Central memory CD4-positive, alpha-beta T cell (primary cell): ENCODE measurements at places on chromosomes 2 and 18.

DNA sequence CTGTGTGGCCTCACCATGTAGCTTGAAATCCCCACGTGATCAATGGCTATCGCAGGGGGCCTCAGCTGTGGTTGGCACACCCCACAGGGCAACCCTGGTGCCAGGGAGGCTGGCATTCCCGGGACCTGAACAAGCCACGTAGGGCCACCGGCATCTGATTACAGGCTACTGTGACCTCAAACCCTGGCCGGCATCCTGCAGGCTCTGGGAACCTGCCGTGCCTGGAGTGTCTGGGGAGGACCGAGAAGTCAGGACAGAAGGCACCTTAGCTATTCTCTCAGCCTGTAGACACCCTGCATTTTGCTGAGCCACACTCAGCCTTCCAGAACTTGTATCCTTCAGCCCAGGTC, 213.0 kb downstream of the GLI2 start:
- no peak for DNase-seq

GRCh38 chr18:26702086-26702485, 153.7 kb upstream of the KCTD1 start:
- DNase-seq = no peak

GRCh38 chr2:196849895-196850294, 40.7 kb upstream of the C2orf66 start:
- no peak for DNase-seq

DNA sequence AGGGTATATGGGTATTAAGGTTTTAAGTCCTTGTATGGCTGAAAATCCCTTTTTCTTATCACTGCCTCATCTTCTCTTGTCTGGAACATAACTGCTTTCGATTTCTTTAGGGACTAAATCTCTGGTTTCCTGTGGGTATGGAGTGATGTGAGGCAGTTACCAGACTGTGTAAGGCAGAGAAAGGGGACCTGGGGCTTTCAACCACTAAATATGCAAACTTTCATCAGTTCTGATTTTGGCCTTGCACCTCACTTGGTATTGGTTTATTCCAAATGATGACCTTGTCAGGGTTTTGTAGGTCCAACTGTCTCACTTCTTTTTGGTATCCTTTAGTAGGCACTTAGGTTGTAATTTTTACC, 9.3 kb downstream of the MAP4K4 start:
- peak; percentile 79 for DNase-seq

DNA sequence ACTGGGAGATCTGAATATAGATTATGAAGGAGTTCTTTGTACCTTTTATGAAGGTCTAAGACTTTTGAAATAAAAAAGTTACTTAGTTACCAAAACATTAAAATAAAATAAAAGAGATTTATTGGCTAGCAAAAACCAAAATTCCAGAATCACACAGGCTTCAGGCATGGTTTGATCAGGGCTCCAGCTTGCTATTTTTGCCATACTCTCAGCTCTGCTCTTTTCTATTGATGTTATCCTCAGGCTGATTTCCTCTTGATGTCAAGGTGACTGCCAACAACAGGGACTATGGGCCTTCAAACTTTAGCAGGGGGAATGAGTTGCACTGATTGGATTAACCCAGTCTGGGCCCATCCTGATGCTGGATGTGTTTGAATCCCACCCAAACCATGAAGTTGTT, 174.1 kb downstream of the TFCP2L1 start:
- DNase-seq = no peak

- DNase-seq = no peak
Measured at GRCh38 chr18:31679133-31679742, 5.1 kb downstream of the B4GALT6 start.

GRCh38 chr2:164903204-164903603, 52.1 kb downstream of the SLC38A11 start:
- no peak for DNase-seq

DNA sequence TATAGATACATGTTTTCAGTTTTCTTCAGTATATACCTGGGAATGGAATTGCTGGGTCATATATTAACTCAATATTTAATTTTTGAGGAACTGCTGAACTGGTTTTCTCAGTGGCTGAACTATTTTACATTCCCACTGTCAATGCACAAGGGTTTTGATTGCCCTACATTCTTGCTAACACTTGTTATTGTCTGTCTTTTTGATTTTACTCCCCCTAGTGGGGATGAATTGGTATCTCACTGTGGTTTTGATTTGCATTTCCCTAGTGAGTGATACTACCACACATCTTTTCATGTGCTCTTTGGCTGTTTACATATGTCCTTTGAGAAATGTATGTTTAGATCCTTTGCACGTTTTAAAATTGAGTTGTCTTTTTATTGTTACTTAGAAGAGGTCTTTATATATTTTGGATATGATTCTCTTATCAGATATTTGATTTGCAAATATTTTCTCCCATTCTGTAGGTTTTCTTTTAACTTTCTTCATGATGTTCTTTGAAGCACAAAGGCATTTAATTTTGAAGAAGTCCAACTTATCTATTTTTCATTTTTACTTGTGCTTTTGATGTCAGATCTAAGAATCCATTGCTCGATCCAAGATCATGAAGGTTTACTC, 36.2 kb downstream of the ASB1 start:
- DNase-seq = peak; percentile 36

DNA sequence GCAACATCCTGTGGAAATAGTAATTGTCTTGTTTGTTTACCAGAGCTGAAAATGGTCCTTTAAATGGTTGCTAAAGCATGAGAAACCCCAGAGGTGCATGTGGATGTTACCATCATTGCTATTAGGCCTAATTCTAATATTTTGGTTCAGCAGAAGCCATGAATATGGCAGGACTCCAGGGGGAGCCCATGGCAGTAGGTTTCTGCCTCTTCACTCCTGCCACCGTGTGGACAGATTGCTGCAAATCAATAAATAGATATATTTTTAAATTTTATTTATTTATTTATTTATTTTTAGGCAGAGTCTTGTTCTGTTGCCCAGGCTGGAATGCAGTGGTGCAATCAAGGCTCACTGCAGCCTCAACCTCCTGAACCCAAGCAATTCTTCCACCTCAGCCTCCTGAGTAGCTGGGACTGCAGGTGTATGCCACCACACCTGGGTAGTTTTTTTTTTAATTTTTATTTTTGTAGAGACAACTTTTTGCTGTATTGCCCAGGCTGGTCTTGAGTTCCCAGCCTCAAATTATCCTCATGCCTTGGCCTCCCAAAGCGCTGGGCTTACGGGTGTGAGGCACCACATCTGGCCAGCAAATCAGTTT, 54.9 kb upstream of the CAPN13 start:
- peak; percentile 20 for DNase-seq

GRCh38 chr18:50523165-50523564, 36.7 kb upstream of the MAPK4 start:
- DNase-seq = no peak

DNA sequence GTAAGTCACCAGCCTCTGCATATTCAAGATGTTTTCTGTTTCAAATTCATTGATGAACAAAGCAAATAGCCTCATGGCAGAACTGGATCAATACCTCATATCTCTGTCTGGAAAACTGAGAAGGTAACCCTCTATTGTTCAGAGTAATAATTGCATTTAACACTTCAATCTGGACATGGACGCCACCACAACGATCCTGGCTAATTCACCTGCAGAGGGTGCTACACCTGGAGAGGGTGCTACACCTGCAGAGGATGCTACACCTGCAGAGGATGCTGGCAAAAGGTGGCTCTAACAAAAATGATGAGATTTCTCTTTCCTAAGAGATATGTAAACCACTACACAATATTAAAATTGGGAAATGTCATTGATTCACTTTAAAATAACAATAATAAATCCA, 183.1 kb upstream of the HNRNPA3 start:
- no peak for DNase-seq

GRCh38 chr2:137708311-137708710, 256.0 kb upstream of the HNMT start:
- DNase-seq = no peak

- no peak for DNase-seq
Measured at GRCh38 chr2:191618046-191618780, 59.7 kb upstream of the NABP1 start.

DNA sequence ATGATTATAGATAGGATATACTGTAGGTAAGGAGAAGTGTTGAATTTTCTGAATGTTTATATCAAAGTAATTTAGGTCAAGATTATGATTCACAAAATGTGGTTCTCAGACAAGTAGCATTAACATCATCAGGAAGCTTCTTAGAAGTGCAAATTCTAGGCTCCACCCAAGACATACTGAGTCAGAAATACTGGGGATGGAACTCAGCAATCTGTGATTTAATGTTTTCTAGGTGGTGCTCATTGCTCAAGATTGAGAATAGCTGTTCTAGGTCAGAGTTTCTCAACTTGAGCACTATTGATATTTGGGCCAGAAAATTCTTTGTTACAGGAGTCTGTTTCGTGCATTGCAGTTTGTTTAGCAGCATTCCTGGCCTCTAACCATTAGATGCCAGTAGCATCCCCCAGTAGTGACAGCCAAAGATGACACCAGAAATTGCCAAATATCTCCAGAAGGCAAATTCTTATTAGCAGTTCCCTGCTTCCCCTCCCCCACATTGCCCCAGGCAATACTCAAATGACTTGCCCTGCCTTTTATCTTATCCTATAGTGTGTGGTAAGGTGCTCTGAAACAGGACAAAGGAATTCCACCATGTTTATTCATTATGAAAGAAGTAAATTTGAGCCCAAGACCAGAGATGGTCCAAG, 1001.2 kb downstream of the DPP10 start:
- DNase-seq = no peak

GRCh38 chr18:7604361-7604760, 37.2 kb downstream of the PTPRM start:
- no peak for DNase-seq

GRCh38 chr2:676647-677055, 555 bp downstream of the TMEM18 start:
- no peak for DNase-seq

DNA sequence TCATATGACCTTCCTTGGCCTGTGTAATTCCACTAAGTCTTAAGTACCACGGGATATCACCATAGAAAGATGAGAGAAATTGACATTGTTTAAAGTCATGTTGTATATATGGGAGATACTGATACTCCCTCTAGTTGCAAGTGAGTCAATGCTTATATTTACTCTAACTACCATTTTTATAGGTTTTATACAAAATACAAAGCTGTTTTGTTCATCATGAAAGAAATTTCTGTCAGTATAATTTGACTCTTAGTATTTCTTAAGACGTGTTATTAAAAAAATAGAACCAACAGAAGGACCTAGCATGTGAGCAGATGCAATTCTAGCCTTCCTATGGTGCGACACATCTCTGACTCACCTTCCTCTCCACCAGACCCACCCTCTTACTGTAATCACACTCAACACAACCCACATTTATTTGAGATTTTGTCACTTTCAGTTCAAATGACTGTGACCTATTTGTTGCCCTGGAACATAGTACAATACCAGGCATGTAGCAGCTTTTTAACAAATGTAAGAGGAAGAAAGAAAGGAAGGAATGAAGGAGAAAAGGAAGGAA, 453.1 kb downstream of the CMPK2 start:
- DNase-seq = no peak

DNA sequence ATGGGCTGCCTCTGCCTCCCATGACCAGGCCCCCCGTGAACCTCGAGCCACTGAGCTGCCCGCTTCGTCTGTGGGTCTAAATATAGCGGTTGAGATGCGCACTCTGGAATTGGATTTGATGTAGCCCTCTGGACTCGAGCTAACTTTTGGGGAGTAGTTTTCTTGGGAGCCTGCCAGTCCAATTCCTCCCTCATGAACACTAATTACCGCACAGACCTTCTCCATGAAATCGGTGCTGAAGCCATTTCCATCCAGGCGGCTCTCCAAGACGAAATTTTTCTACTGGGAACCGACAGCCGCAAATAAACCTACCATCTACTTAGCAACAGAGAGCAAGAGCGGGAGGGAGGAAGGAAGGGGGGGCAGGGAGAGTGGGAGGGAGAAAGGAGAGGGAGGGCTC, 63.6 kb downstream of the CELF4 start:
- DNase-seq = no peak

DNA sequence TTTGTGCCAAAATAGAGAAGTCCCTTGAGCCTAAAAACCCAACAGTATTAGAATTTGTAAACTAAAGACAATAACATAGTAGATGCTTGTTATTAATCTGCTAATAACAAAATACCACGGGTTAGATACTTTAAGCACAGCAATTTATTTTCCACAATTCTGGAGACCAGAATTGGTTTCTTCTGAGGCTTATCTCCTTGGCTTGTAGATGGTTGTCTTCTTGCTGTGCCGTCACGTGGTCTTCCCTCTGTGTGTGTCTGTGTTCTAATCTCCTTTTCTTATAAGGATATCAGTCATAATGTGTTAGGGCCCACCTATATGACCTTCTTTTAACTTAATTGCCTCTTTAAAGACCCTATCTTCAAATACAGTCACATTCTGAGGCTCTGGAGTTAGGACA, 260.1 kb downstream of the CYRIA start:
- no peak for DNase-seq

DNA sequence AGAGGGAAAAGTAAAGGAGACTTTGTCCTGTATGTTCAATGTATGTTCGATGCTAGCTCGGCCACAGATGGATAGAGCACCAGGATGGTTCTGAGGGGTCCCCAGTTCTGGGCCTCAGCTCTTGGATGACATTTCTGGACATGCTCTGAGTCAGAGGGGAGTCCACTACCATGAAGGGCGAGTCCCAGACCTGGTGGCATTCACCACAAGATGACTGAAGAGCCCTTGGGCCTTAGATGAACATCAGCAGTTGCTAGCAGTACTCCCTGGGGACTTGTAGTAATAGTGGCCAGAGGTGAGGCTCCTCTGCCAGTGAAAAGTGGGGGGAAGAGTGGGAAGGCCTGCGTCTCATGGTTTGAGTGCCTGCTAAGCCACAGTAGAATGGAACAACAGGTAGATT, 109.5 kb downstream of the GRB14 start:
- DNase-seq = no peak

- no peak for DNase-seq
Measured at GRCh38 chr2:26444236-26444635, 33.7 kb downstream of the OTOF start.

DNA sequence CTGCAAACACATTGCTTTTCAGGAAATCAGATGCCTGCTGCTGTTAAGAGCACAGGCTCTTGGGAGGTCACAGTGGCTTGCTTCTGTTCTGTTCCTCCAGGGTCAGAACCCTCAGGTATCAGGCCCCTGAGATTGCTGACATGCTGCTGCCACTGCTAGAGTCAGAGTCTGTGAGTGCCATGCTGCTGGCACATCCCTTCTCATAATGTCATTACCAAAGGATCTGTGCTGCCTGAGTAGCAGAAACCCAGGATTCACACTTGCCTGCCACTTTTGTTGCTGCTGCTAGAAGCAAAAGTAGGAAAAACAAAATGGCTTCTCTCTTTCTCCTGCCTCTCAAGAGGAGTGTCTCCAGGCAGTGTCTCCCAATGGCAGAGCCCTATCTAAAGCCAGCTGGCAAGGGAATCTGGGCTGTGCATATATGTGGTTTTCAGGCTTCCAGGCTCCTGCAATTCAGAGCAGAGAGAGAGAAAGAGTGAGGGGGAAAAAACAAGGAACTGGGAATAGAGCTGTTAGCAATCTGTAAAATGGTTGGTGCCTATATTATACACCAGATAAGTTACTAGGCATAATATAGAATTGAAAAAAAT, 180.3 kb downstream of the MYCN start:
- no peak for DNase-seq

- DNase-seq = peak; percentile 77
Measured at GRCh38 chr18:48813833-48814489, 136.8 kb downstream of the SMAD7 start.
